CD4-positive, alpha-beta T cell treated with Interleukin-6 at 100 ng/mL for 8 hours (primary cell): ENCODE measurements at places on chromosomes 16 and 17.

DNA sequence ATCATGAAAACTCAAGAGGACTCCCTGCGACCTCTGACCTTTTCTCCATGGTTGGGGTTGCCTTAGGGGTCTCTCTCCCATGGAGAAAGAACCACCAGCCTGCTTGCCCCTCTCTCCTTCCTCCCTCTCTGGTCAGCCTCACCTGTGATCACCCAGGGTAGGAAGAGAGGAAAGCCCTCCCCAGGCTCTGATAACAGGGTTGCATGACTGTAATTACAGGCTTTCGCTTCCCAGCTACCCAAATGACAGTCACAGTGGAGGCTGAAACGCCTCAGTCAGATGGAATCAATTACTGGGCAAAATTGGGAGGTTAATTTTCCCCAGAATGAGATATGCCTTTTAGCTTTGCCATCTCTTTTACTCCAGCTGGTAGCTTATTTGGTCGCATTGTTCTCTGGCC is 265.8 kb upstream of the SOX9 start:
- DNase-seq, result no peak

DNA sequence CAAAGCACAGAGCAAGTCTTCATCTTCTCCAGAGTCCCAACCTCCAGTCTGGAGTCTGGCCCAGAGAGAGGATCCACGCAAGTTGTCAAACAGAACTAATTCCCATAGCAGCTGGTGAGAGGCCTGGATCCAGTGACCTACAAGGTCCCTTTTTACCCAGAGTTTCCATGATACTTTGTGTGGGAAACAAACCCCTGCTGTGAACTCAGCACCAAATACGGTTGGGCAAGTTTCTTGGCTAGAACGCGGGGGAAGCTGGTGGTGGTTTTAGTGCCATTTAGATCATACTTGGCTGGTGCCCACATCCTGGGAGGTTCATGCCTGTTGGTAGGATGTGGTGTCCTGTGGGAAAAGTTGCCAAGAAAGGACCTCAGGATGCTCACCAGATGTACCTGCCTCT is 18.1 kb downstream of the TMC7 start:
- no peak for DNase-seq

- no peak for DNase-seq
Measured at GRCh38 chr16:29310852-29311314, 95.6 kb downstream of the NPIPB11 start.

DNA sequence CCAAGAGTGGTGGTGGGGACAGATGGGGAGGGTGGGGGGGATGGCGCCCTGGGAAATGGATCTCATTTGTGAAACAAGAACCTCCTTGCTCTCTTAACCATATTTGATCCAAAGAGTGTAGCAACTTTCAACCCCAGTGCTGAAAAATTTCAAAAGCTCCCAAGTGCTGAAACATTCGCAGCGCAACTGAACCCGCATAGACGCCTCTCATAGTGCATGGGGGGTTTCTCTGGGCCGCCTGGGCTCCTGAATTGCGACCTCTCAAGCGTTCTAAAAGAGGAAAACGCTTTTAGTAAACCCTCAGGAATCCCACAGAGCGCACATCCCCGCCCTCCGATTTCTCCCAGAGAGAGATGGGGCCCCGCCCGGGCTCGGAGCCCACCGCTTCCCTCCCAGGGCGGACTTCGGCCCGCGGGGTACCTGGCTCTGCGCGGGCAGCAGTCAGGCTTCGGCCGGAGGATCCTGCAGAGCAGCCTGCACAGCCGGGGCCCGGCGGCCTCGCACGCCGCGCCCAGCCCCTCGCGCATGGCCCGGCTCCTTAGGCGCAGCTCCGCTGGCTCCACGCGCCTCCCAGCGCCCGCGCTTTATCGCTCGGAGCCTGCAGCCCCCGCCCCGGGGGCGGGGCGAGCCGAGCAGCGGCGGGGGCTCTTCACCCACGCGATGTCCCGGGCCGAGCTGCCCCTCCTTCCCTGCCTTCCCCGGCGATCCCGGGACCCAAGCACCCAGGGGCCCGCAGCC is 7.0 kb downstream of the NOS2 start:
- DNase-seq, result no peak

DNA sequence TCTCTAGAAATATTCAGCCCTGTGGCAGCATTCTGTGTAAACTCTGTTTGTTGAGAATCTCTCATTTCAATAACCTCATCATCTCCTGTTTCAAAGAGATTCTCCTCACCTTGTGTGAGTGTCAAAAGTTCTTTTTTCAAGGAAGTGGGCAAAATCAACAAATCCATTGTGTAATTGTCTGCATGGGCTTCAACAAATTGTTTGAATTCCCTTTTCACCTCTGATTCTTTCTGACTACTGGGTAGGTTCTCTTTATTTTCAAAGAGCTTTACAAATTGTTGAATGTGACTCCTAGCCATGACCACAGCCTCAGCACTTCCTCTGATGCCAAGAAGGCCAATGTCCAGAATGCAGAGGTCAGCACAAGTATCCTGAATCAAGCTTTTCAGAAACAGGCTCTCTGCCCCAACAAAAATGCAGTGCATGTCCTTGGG is 48.0 kb downstream of the N4BP1 start:
- no peak for DNase-seq

DNA sequence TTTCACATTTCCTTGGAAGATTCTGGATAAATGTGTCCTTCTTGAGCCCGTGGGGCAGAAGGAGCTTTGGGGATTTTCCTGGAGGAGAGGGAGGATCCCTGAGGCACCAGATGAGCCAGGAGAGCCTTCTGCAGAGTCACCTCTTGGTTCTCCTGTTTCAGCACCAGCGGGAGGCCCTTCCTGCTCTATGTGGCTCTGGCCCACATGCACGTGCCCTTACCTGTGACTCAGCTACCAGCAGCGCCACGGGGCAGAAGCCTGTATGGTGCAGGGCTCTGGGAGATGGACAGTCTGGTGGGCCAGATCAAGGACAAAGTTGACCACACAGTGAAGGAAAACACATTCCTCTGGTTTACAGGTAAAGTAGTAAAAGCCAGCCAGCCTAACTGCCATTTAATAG is 77.1 kb downstream of the ARSG start:
- no peak for DNase-seq

DNA sequence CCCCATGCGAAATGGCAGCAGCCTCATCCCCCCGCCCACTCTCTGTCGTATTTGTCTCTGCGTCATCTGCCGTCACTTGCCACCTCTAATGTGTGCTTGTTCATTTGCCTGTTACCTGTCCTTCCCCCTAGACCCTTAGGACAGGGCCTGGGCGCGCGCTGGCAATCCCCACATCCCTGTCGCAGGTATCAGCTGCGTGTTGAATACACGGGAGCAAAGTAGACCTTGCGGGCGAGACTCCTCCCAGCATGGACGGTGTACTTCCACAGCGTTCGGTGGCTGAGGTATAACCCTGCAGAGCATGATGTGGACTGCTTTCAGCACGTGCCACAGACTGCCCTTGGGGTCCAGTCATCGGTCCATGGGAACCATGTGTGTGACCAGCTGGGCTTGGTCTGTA is 170.1 kb upstream of the CHMP6 start:
- no peak for DNase-seq

- no peak for DNase-seq
Measured at GRCh38 chr16:30920891-30921290, 2.5 kb upstream of the FBXL19 start.

- DNase-seq, result peak; percentile 64
Measured at GRCh38 chr16:381789-382717, at the start of gene PGAP6. Gene PGAP6 (minus strand): TSS chr16:381978. CDS start chr16:381821, 157 bp downstream.

- DNase-seq, result no peak
Measured at GRCh38 chr16:53678155-53678554, 25.5 kb downstream of the RPGRIP1L start.

DNA sequence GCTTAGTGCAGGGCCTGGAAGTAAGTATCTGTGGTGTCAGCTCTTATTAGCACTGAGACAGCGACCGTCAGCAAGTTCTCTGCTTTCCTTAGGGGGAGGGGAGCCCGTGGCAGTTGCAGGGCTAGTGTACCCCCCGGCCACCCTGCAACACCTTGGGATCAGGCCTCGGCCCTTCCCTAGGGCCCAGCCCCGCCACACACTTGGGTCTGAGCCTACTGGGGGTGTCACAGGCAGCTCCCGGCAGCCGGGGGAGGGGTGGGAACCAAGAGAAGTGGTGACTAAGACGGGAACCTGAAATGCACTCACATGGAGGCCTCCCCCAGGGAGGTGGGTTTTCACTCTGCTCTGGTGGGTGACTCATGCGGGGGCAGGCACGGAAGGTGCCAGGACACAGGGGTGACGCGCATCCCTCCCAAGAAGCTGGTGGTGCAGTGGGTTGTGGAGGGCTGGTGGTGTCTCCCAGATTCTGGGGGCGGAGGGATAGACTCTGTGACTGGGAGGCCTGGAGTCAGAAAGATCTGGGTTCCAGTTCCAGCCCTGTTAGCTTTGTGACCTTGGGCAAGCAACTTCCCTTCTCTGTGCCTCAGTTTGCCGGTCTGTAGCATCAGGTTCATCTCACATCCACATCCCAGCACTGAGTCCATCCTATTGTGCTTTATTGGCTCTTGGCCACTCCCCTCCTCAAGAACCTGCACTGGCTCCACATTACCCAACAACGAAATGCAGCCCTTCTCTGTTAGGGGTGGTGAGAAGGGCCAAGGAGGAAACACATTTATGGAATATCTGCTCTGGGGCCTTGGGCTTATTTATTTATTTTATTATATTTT is 44.5 kb downstream of the LAT start:
- peak; percentile 67 for DNase-seq

DNA sequence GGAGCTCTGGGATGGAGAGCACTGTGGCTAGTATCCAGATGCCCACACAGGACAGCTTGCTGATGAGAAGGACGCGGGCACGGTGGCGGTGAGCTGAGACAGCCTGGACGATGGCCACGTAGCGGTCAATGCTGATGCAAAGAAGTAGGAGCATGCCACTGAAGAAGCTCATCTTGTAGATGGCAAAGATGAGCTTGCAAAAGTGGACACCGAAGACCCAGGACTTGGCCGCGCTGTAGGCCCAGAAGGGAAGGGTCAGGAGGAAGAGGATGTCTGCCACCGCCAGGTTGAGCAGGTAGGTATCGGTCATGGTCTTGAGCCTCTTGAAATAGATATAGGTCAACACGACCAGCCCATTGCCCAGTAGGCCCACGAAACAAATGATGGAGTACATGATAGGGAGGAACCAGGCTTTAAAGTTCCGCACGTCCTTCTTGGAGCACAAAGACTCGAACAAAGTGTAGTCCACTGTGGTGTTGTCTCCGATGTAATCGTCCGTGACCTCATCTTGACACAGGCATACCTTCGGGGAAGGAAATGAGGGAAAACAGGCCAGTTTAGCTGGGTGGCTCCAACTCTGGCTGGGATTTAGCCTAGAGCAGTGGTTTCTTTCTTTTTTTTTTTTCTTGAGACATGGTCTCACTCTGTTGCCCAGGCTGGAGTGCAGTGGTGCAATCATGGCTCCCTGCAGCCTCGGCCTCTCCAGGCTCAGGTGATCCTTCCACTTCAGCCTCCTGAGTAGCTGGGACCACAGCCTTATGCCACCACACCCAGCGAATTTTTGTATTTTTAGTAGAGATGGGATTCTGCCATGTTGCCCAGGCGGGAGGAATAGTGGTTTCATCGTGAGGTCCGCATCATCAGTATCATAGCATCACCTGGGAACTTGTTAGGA is 9.7 kb downstream of the CCR7 start:
- no peak for DNase-seq

DNA sequence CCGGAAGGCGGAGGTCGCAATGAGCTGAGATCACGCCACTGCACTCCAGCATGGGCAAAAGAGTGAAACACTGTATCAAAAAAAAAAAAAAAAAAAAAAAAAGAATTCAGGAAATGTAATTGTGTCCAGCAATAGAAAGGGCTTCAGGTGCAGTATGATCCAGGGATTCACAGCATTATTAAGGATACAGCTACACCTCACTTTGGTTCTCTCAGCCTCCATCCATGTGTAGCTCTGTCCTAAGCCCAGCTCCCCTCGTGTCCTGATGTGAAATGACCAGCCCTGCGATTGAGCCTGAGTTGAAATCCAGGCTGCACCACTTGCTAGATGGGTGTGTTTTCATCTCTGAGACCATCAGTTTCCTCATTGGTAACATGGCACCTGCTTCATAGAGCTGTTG is 3.0 kb downstream of the SLC5A10 start:
- no peak for DNase-seq

- no peak for DNase-seq
Measured at GRCh38 chr16:85484347-85485300, 128.5 kb upstream of the GSE1 start.

- DNase-seq, result no peak
Measured at GRCh38 chr17:21298056-21298982, 13.8 kb downstream of the MAP2K3 start.

GRCh38 chr17:51397361-51398127 is 137.2 kb downstream of the UTP18 start:
- no peak for DNase-seq

DNA sequence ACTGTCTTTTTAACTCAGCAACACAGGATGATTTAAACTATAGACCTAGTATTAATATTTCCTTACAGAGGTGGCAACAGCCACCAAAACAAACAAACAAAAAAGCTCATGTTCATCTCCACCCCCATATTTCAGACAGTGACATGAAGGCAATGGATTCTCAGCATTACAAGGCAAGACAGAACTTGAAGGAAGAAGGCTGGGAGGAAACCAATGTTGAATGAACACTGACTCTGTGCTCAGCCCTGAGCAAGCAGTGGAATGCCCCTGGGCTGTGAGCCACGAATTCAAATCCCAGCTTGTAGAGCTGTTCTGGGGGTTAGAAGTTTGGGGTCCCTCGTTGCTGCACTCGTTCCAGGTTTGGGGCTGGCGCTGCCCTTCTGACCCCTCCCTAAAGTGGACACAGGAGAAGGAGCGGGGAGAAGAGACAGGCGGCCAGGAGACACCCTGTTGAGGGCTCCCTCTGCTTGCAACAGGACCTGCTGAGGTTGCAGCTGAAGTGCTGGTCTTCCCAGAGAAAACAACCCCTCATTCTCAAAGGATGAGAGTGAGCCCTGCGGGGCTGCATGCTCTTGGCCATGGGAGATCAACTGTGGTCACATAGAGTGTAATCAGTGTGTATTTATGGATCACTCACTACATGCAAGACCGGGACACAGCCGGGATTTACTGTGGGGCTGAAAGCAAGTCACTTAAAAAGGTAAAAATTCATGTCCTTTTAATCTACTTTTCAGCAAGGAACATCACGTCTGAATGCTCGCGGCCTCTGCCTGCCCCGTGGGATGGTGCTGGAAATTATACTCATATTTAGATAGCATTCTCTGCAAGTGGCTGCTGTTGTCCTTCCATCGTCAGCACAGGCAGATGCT is 34.3 kb downstream of the MYH3 start:
- no peak for DNase-seq

- DNase-seq, result no peak
Measured at GRCh38 chr16:86575754-86576557, 2.4 kb upstream of the FOXL1 start.
